ENCODE measurements at places on chromosomes 5 and 9.

- no peak for DNase-seq
Measured at GRCh38 chr9:4320021-4320420, 20.2 kb upstream of the GLIS3 start.

DNA sequence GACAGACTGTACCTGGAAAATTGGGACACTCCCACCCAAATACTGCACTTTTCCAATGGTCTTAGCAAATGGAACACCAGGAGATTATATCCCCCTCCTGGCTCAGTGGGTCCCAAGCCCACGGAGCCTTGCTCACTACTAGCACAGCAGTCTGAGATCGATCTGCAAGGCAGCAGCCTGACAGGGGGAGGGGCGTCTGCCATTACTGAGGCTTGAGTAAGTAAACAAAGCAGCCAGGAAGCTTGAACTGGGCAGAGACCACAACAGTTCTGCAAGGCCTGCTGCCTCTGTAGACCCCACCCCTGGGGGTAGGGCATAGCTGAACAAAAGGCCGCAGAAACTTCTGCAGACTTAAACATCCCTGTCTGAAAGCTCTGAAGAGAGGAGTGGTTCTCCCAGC is 260.0 kb upstream of the ST8SIA4 start:
- no peak for DNase-seq

- DNase-seq, result no peak
Measured at GRCh38 chr9:130629443-130630070, 34.8 kb upstream of the PRDM12 start.

- no peak for DNase-seq
Measured at GRCh38 chr5:10649666-10650380, 86.0 kb downstream of the ANKRD33B start.

- no peak for DNase-seq
Measured at GRCh38 chr9:98031935-98032334, 24.6 kb upstream of the NANS start.

DNA sequence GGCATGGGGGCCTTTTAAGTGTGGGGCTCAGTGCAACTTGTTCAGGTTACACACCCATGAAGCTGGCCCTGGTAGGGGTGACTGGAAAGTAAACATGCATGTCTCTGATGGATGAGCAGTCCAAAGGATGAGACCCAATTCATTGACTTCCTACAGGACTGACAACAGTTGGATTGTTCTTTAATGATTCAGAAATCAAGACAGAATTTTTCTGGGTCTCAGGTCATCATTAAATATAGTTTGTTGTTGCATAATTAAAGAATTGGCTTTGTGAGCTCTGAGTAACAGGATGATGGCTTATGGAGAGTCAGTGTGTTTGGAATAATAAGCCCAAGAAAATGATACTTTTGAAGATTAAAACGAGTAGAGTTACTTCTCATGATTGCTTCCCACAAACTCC is 604.2 kb upstream of the CLINT1 start:
- DNase-seq, result no peak

DNA sequence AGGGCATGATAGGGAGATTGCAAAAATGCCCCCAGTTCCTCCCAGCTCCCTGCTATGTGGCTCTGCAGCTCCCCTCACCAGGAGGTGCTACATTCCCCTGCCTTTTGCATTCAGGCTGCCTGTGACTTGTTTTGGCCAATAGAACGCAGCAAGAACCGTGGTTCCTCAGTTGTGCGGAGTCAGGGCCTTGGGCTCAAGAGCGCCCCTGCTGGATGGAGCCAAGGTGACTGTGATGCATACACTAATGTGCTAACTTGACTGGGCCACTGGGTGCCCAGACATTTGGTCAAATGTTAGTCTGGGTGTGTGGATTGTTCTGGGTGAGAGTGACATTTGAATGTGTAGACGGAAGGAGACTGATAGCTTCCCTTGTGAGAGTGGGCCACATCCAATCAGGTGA is 123.3 kb upstream of the MVB12B start:
- no peak for DNase-seq

DNA sequence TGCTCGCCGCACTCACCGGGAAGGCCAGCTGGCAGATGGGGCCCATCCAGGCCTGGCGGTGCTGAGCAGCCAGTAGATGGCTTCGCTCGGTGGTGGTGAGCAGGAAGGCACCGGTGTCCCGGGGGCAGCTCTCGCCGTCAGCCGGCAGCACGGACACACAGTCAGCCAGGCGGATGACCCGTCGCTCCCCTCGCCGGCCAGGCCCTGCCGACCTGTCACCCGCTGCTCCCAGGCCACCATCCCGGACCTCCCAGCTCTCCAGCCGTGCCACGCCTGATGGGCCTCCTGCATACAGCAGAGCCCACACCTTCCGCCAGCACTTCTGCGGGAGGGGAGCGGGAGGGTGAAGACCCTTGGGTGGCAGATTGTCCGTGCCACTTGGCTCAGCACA is 1.4 kb downstream of the DOK3 start:
- DNase-seq, result no peak

- no peak for DNase-seq
Measured at GRCh38 chr9:20117986-20118385, 329.1 kb upstream of the SLC24A2 start.

GRCh38 chr9:27350382-27350976 is 53.5 kb upstream of the EQTN start:
- DNase-seq, result no peak

DNA sequence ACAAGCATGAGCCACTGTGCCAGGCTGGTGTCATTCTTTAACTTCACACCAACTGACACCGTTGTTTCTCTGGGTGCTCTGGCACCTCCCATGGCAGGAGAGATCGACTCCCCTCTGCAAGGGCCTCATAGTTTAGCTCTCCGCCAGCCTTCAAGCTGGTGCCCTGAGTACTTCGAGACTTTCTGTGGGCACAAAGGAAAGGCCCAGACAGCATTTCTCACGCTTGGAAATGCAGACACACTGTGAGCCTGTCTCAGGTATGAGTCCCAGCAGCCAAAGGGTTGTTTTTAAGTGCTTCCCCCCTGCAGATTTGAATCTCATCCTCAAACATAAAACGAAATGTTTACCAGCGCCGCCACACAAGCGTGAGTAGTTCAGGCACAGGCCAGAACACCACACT is 11.1 kb upstream of the TCF7 start:
- no peak for DNase-seq

- DNase-seq, result no peak
Measured at GRCh38 chr9:135356021-135356420, 123.6 kb upstream of the PPP1R26 start.

DNA sequence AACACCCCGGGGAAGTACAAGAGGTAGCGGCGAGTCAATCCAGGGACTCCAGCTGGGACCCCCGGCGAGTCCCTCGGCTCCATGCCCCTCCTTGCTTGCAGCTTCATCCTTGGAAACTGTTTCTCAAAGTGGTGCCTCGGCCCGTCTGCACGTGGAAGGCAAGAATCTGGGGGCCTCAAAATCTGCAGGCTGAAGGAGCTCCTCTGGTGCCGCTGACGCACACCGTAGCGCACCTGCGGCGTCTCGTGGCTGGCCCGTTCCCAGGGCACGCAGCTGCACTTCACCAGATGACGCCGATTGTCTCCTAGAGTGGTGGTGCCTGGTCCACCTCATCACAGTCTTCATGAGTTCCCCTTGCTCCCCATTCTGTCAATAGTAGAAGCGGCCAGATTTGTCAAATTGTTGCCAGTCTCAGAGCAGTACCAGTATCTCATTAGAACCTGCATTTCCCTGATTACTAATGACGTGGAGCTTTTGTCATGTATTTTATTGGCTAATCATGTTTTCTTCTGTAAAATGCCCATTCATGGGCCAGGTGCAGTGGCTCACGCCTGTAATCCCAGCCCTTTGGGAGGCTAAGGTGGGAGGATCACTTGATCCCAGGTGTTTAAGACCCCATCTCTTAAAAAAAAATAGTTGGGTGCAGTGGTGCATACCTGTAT is 38.6 kb downstream of the GTF3C4 start:
- no peak for DNase-seq

DNA sequence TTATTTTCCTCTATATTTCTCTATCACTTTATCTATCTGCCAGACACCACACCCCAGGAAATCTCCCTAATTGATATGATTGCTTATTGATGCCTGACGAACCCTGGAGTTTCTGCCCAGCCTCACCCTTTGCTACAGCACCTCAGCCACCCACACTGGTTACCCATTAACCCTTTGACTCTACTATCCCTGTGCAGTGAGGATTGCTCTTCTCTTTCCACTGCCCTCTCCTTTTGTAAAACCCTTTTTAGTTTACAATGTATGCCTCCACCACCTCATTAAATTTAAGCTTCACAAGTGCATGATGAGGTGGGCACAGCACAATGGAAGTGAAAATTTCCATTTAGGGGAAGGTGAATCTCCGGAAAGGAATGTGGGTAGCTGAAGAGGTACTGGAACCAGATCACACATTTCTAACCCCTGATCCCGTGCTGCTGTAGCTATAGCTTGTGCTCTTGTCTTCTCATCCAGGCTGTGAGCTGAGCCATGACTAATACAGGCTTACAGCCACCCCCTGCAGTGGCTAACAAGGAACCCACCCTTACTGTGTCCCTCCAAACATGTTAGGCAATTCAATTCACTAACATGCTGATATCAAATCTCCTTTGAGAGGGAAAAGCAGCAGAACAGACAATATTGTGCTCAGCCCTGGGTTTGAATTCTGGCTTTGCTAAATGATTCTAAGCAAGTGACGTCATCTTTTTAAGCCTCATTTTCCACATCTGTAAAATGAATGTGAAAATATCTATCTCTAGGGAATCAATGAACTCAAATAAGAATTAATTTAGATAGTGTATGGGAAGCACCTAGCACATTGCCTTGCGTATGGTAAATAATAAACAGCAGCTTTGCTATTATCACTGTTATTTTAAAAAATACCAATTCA is 186.9 kb upstream of the TRIM32 start:
- DNase-seq, result no peak

- no peak for DNase-seq
Measured at GRCh38 chr9:12801187-12801586, 26.4 kb downstream of the LURAP1L start.

- no peak for DNase-seq
Measured at GRCh38 chr9:76766126-76766525, 1.9 kb downstream of the PCA3 start.

DNA sequence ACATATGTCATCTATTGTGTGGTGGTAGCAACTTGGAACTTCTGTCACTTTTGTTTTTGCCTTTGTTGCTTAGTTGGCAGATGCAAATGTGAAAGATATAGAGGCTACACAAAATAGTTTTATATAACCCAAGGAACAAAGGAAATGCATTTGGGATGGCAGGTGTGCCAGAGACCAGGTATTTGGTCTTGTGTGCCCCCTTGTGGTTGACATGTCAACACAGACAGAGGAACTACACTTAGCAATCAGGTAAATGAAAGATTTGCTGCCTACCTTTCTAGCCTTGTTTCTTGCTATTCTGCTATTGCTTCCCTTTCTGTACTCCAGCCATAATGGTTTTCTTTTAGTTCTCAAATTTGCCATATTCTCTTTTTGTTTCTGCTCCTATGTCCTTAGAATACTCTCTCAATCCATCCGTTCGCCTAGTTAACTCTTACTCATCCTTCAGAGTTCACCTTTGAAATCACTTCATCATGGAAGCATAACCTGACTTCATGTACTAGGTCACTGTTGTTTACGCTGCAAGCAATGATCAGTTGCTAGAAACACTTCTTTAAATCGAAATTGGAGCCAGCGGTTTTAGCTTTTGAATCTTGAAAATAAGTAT is 119.5 kb downstream of the TRPM3 start:
- DNase-seq, result peak; percentile 66

DNA sequence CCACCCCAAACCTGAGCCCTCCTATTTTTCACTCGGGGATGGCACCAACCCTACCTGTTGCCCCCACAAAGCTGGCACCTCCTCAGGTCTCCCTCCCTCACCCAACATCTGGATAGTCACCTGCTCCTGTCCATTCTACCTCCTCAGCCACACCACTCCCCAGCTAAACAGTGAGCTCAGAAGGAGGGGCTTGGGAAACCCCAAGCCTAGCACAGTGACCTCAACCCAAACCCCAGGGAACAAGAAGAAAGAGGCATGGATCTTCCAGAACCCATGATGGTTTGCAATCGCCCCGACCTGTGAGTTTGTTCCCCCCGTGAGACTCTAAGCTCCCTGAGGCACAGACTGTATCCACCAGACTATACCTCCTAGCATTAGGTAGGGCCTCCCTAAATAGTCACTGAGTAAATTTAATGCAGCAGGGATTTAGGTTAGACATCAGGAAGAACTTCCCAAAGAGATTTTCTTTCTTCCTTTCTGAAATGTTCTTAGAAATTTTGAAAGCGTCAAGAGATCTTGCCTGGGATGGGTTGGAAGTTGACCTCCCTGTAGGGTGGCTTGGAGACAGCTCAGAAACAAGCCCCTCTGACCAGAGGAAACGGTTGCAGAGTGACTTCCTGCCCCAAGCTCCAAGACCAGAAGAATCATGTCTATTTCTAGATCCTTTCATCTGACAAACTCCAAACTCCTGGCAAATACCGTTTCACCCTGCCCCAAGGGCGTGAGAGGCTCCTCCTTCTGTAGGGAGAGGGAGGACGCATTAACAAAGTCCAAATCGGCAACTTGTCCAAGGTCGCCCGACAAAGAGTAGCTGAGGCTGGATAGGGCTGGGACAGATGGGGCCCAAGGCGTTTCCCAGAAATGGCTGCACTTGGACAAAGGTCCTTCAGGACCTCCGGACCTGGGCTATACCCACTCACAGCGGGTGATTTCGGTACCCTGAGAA is 4.1 kb downstream of the FIBCD1 start:
- peak; percentile 74 for DNase-seq

GRCh38 chr5:132484391-132484725 is 6.2 kb downstream of the IRF1 start:
- DNase-seq, result no peak

DNA sequence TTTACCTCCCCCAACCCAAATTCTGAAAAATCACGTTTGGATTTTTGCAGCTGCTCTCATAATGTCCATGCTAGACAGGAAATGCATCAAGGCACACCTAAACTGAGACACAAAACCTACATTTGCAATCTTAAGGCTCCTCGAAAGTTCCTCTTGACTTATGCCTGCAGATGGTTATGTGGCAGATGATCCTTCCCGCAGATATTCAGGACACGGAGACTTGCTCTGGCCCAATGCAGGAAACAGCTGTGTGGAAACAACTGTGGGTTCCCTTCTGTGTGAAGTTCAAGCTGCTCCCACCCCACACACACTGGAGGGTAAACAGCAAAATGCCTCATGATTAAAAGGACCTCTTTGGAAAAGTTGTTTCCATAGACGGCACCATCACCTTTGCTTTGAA is 253.8 kb downstream of the EBF1 start:
- DNase-seq, result no peak

DNA sequence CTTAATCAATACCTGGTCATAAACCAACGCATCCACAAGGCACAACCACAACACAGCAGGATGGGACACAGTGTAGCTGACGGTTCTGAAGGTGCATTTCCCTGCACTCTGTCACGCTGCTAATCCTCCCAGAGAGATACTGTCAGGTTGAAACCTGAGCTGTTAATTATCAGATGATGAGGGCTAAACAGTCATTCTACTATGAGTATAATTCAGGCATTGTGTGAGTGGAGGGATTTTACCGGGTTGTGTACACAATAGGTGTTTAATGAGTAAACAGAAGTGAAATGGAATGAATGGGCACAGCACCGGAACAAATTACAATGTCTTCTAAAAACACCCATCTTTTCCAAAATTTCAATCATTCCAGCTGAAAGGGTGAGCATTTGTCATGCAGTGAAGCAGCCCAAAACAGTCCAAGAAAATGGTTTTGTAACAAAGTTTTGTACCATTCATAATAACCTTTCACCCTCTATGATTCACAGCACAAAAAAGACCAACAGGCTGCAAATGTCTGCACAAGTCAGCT is 71.5 kb downstream of the ABCA1 start:
- DNase-seq, result peak; percentile 63
